ENCODE measurements at places on chromosomes 3 and 15. TPM values are rescaled to one million over a fixed set of nuclear protein-coding genes. Genes with fewer than 3 reads are reported as not detected.

SLC28A1 gene
- not detected for total RNA-seq

SERPINI2 gene
- total RNA-seq = not detected

ZBED2 gene
- not detected for total RNA-seq

GALNT15 gene
- total RNA-seq = 0.86 TPM

TRIM59 gene
- total RNA-seq = 35.1 TPM

RLBP1 gene
- not detected for total RNA-seq

TGM5 gene
- not detected for total RNA-seq

C3orf20 gene
- total RNA-seq = not detected

RPL14 gene
- total RNA-seq = 277 TPM

HYAL1 gene
- total RNA-seq = 2.8 TPM

PLCL2 gene
- total RNA-seq = 6.4 TPM

FOXL2NB gene
- total RNA-seq = 33.4 TPM

ABHD17C gene
- total RNA-seq = 8.7 TPM

CLDN1 gene
- total RNA-seq = 3.5 TPM

GOLGA8G gene
- total RNA-seq = not detected

XCR1 gene
- total RNA-seq = not detected

GABRR3 gene
- not detected for total RNA-seq

SELENOT gene
- 169 TPM for total RNA-seq

OIP5 gene
- 23.1 TPM for total RNA-seq

PLSCR5 gene
- not detected for total RNA-seq

GMNC gene
- total RNA-seq = not detected

CEP152 gene
- total RNA-seq = 5.0 TPM

GOLGA6D gene
- total RNA-seq = not detected

PLCH1 gene
- not detected for total RNA-seq

GRK7 gene
- total RNA-seq = not detected

RASL12 gene
- total RNA-seq = 12.1 TPM

BLM gene
- total RNA-seq = 7.5 TPM

CFAP100 gene
- total RNA-seq = not detected

ARHGAP11A gene
- total RNA-seq = 18.5 TPM
